ENCODE measurements at places on chromosomes 12 and 14. TPM values are rescaled to one million over a fixed set of nuclear protein-coding genes. Genes with fewer than 3 reads are reported as not detected.
A peak's percentile ranks its signal among the peaks of the same experiment; 100 is the strongest.

DNA sequence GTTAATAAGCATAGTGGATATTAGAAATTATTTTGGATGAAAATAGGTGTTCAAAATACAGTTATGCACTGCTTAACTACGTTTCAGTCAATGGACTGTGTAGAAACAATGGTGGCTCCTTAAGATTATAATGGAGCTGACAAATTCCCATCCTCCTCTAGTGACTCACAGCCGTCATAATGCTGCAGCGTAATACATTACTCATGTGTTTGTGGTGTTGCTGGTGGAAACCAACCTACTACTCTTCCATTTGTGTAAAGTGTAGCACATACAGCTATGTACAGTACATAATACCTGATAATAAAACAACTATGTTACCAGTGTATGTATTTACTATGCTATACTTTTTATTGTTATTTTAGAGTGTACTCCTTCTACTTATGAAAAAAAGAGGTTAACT is 111.2 kb upstream of the TMCC3 start:
- DNase-seq: peak; percentile 88

DNA sequence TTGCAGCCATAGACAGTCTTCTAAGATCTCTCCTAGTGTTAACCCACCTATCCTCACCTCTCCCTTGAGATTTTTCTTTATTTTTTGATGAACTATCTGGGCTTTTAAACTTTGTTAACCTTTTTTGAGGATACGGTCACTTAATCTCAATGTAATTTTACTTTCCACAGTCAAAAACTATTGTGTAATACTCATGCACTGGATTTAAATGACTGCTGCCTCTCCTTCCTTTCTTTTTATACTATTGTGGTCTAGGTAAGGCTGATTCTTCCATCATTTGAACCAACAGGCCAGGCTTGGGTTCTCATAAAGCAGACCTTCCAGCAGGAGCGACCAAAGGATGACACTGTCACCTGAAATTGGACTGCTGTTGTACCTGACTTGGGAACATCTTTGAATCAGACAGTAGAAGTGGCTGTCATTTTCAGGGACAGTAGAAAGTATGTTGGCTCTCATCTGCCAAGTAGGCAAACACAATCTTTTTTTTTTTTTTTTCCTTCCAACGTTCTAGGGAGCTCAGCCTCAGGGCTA is 689 bp upstream of the PDE3A start:
- DNase-seq: no peak

GRCh38 chr14:72663956-72664650 is 229.8 kb downstream of the DPF3 start:
- DNase-seq: no peak

DNA sequence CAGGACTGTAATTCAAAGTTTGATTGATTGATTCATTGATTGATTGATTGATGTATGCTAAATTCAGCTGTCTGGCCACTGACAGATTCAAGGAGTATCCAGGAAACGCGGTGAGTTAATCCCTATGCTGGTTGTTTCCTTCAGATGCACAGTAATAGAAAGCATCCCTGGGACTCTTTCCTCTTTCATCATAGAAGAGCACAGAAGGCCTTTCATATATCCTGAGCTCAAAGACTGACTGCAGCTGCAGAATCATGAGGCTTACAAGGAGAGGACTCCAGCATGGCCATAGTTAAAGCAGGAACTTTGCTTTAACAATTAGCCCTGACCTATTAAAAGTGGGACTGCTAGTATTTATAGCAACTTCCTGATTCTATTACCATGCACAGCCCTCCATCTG is 187.7 kb upstream of the TMTC1 start:
- DNase-seq: no peak

DNA sequence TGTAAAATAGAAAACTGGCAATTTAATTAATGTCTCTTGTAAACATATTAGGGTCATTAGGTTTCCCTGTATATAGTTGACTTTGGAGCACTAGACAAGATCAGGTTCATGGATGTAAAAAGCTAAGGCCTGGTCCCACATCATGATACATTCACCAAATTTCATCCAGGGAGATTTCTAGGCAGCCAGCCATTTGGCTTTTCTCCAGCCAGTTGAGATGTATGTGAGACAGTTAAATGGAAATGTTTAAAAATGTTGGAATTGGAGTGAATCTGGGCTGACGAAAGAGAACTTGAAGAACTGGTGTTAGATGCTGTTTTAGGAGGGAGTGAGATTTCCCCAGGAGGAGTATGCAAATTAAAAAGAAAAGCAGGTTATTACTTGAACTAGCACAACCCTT is 41.8 kb upstream of the CLEC14A start:
- DNase-seq: peak; percentile 71

DNA sequence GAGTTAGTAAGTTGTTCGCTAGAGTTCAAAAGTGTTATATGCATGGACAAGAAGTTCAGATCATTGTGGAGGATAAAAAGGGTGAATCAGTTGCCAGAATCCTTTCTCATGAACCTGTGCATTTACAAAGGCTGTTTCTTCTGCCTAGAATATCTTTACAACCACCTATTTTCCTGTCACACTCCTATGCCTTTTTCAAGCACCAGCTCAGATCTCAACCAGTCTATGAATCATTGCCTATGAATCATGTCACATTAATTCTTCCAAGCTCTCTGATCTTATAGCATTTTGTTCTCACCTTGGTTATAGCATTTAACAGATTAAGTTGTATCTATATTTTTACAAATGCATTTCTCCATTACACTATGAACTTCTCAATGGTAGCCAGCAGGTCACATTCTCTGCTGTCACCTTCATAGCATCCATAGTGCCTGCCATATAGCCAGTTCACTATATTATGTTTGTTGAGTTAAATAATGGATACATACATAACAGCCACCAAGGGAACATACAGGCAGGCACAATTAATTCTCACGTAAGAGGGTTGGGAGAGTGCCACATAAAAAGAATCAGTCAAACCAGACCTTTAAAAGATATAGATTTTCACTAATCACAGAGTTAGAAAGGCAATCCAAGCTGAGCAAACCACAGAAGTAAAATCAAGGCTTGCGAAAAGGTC is 573.0 kb downstream of the FOXG1 start:
- DNase-seq: peak; percentile 26

DNA sequence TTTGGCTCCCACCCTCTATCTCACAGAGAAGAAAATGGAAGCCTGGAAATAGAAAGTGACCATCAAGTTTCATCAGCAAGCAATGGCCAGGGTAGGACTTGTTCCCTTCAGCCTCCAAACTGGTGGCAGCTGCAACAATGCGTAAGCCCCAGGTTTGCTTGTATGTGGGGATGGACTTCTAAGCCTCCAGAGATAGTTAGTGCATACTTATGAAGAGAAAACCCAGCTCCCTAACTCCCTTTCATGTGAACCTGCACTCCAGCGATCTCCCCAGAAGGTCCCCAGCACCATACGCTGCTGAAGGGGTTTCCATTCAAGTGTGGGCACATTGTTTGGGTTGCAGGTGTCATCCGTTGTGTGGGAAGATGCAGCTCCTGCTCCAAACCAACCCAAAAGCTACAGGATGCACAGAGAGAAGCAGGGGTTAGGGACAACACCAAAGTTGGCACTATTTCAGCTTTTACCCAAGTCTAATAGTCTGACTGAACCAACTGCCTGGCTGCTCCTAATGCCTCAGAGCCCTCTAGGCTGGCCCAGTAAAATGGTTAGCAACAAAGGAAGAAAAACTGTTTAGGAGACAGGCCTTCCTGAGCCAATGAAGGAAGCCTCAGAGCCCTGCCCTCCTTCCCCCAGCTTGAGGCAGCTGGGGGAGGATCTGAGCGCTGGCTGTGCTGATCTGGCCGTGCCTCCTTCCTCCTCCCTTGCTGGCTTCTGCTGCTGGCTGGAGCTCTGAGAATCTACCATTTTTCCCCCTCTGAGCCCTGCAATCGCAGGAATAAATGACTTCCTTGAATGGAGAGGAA is 12.3 kb downstream of the ZFP36L1 start:
- peak; percentile 62 for DNase-seq

GRCh38 chr12:94875525-94875924 is 128.0 kb downstream of the NDUFA12 start:
- no peak for DNase-seq

- no peak for DNase-seq
Measured at GRCh38 chr14:67602076-67602475, 2.0 kb upstream of the PIGH start.

GRCh38 chr12:54160089-54160488 is 28.7 kb downstream of the SMUG1 start:
- DNase-seq: no peak

- no peak for DNase-seq
Measured at GRCh38 chr14:75566321-75566720, 12.1 kb upstream of the FLVCR2 start.

GRCh38 chr14:95291859-95292542 is 27.7 kb downstream of the CLMN start:
- peak; percentile 21 for DNase-seq

DNA sequence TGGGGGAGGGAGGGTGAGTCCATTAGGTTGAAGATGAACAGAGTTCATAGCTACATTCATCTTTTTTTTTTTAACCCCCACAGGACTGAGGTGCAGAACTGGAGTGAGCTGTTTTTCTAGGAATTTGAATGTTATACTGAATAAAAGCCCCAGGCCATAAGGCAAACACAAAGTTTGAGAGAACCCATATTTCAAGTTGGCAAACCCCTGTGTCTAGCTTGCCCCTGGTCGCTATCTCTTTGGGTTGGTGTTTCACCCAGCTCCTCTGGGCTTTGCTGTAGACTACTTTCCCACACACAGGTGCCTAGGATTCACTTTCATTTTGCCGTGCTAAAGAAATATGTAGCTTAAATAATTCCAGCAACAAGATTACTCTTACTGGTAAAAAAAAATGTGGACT is 5.2 kb upstream of the LMO3 start:
- DNase-seq: no peak

- no peak for DNase-seq
Measured at GRCh38 chr12:4908684-4909409, 858 bp upstream of the KCNA1 start.

DNA sequence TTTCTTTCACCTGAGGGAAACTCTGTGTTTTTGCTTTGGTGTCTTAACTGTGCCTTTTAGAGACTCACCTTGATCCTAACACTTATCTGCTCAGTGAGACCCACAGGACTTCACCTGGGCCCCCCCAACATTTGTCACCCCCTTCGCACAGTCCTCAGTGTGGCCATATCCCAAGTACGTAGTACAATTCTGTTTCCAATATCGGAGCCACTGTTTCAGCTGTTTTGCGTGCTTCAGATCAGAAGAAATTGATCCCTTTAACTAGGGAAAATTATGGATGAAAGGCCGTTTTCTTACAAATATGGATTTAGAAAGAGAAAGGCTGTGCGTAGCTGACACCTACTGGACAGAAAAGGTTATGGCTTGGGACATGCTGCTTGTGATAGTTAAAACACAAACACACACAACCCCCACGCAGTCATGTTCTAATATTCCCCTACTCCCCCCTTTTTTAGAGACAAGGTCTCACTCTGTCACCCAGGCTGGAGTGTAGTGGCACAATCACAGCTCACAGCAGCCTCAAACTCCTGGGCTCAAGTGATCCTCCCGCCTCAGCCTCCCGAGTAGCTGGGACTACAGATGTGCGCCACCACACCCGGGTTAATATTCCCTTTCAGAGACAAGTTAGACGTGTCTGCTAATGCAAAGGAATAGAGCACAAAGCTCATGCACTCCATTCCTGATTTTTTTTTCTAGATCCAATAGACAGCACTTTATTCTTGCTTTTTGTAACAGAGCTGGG is 3.6 kb upstream of the SLC7A8 start:
- peak; percentile 76 for DNase-seq

- DNase-seq: no peak
Measured at GRCh38 chr12:57129889-57130288, 1.6 kb downstream of the LRP1 start.

DNA sequence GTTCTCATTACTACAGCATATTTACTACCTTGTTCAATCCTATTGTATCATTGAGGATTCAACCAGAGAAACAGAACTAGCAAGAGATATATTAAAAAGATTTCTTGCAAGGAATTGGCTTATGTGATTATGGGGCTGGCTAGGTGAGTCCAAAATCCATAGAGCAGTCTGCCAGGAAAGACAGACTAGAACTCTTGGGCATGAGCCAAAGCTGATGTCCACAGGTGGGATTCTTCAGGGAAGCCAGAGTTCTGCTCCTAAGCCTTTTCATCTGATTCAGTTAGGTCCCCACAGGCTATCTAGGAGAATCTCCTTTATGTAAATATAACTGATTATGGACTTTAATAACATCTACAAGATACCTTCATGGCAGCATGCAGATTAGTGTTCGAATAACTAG is 26.0 kb downstream of the PELI2 start:
- no peak for DNase-seq

DNA sequence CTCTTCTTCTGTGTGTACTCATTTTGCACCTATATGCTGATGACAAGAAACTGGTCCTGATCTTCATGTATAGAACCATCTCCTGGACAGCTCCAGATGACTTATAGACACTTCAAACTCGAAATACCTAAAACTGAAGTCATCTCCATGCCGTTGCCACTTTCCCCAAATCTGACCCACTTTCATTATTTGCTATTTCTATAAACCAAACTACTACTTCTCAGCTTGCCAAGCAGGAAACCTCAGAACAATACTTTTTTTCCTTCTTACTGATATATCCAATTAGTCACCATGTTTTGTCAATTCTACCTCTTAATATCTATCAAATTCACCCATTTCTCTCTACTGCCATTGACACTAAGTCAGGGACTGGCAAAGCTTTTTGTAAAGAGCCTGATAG is 14.8 kb downstream of the SGPP1 start:
- no peak for DNase-seq

DNA sequence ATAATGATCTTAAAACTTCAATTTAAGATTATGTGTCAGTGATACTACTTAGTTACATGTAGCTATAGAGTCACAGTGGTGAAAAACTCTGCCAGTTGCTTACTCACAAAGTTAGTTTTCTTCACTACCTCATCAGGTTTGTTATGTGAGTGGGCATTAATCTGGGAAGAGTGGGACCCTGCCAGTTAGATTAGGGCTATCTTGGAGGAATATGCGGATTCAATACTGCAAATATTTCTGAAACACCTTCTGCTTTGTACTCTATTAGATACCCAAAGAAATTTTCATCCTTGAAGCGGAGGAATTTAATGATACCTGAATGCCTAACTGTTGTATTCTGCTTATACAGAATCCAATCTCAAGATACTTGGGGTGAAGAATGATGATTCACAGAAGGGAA is 25.1 kb downstream of the ZNF268 start:
- no peak for DNase-seq

GRCh38 chr14:95614349-95614748 is 71.9 kb upstream of the TCL1B start:
- DNase-seq: no peak

DNA sequence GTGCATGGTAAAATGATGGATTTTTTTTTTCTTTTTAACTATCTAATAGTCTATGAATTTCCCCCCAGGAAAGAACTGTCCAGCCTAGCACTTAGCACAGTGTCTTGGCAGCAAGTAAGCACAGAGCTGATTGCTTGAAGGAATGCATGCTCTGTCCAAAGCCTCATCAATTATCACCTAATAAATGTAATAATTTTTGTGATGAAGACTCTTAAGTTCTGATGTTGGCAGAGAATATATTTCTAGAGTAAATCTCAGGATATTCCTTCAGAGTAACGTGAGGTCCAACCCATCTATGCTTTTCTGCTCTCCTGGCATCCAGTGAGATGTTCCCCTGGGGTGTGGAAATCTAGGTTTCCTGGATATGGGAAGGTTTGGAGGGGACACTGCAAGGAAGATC is 152.4 kb downstream of the TMX1 start:
- DNase-seq: no peak

Gene ZFHX2
- total RNA-seq: under 0.01 TPM

Gene ZNF10
- total RNA-seq: 5.3 TPM

Gene ABCC9
- total RNA-seq: 5.6 TPM

Gene SIX1
- 8.6 TPM for total RNA-seq

Gene SYNE3
- total RNA-seq: 5.0 TPM

Gene FCF1
- total RNA-seq: 37.1 TPM

Gene FAM177A1
- total RNA-seq: 18.5 TPM

Gene KRT72
- total RNA-seq: not detected

Gene EID3
- total RNA-seq: 6.9 TPM

Measured in IMR-90 (cell line).